K562 (cell line): ENCODE measurements at places on chromosomes 1 and 21. TPM values are rescaled to one million over a fixed set of nuclear protein-coding genes. Genes with fewer than 3 reads are reported as not detected.
A peak's percentile ranks its signal among the peaks of the same experiment; 100 is the strongest.

The CDK18 gene
- 0.34 and 0.44 TPM in 2 replicates for total RNA-seq

The ELF3 gene
- total RNA-seq: 0.63 and 1.2 TPM in 2 replicates

The OR2T33 gene
- 0.27 TPM in 1 of 2 replicates, not detected in the other for total RNA-seq

The APCS gene
- total RNA-seq: 0.29 and 0.34 TPM in 2 replicates

The CD48 gene
- 0.42 and 0.65 TPM in 2 replicates for total RNA-seq

The FCRLB gene
- total RNA-seq: 2.4 and 3.1 TPM in 2 replicates

The PTGS2 gene
- not detected in 2 replicates for total RNA-seq

The HHIPL2 gene
- 0.22 and 0.40 TPM in 2 replicates for total RNA-seq

The MRPL37 gene
- total RNA-seq: 226 and 236 TPM in 2 replicates

The COL11A1 gene
- 0.07 and 0.09 TPM in 2 replicates for total RNA-seq

The KCNK1 gene
- 9.4 and 9.8 TPM in 2 replicates for total RNA-seq

The RPL22 gene
- 578 and 629 TPM in 2 replicates for total RNA-seq

DNA sequence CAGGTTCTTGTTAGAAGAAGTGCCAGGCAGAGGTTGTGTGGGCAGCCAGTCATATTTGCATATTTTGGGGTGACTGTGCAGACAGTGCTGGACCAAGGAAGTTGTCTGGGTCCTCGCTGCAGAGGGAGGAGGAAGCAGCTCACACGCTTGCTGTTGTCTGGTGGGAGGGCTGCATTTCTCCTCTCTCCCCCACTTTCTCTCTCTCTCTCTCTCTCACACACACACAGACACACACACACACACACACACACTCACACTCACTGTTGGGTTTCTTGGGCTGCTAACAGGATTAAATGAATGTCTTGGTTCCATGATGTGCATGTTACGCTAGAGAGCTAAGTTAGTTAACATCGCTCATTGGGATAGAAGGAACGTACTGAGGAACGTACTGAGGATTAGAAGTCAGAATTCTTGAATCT, 72.9 kb downstream of the AGPAT3 start:
- DNase-seq: no peak

- DNase-seq: no peak
These were observed 281.1 kb upstream of the DUSP10 start for GRCh38 chr1:222023025-222023424.

- no peak for DNase-seq
These were observed 15.0 kb upstream of the S100B start for GRCh38 chr21:46619846-46620245.

GRCh38 chr1:199298825-199299224, 660.0 kb downstream of the PTPRC start:
- DNase-seq: no peak

DNA sequence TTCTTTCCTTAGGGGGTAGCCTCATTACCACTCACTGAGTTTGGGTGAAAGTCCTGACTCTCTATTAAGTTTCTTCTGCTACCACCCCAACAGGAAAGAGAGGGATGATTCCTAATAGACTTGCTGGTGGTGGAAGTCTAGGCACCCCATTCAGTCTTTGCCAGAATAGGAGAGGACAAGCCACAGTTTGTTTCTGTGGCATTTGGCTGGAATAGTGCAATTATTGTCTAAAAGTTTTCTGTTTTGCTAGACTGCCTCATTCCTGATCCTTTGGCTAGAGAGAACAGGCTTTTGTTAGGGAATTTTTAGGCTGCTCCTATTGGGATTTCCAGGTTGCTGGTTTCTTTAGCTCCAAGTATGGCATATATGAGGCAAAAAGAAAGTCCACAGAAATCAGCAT, 9.9 kb upstream of the HJV start:
- DNase-seq: no peak

DNA sequence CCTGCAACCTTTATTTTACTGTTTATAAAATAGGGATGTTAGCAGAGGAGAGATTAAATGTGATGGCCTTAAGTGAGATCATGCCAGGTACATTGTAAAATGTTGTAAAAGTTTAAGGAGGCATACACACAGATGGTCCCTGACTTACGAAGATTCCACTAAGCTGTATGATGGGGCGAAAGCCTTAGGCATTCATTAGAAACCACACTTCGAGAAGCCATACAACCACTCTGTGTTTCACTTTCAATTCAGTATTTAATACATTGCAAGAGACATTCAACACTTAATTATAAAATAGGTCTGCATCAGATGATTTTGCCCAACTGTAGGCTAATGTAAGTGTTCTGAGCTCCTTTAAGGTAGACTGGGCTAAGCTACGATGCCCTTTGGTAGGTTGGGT, 3.7 kb downstream of the SMPDL3B start:
- DNase-seq: no peak

- DNase-seq: no peak
These were observed 959 bp downstream of the AKR7A3 start for GRCh38 chr1:19287436-19288185.

DNA sequence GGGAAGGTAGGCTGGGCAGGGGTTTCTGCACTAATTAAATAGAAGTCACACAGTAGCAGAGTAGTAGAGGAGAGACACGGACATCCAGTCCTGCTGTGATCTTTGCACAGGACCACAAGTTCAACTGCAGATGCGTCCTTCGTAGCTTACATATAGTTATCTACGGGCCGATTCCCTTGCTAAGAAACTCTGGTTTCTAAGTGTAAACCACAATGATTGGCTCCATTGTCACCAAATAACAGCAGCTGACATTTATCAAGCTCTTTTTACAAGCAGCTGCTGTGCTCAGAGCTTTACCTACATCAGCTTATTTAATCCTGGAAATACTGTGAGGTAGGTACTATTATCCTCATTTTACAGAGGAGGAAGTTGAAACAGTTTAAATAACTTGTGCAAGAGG, 3.1 kb downstream of the SLC45A3 start:
- no peak for DNase-seq

- no peak for DNase-seq
These were observed 12.7 kb downstream of the PRRX1 start for GRCh38 chr1:170676628-170677027.

DNA sequence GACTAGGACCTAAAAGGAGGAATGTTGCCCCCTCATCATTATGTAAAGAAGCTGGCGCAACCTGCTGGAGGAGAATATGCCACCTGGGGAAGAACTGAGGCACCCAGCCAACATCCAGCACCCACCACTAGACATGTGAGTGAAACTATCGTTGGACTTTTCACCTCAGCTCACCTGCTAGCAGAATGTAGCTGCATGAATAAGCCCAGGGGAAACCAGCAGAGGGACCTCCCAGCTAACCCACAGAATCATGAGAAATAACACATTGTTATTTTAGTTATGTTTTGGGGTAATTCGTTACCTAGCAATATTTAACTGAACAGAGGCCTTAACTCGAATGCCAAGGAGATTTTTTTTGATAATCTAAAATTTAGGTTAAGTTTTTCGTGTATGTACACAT, 542.5 kb upstream of the DAB1 start:
- DNase-seq: no peak

DNA sequence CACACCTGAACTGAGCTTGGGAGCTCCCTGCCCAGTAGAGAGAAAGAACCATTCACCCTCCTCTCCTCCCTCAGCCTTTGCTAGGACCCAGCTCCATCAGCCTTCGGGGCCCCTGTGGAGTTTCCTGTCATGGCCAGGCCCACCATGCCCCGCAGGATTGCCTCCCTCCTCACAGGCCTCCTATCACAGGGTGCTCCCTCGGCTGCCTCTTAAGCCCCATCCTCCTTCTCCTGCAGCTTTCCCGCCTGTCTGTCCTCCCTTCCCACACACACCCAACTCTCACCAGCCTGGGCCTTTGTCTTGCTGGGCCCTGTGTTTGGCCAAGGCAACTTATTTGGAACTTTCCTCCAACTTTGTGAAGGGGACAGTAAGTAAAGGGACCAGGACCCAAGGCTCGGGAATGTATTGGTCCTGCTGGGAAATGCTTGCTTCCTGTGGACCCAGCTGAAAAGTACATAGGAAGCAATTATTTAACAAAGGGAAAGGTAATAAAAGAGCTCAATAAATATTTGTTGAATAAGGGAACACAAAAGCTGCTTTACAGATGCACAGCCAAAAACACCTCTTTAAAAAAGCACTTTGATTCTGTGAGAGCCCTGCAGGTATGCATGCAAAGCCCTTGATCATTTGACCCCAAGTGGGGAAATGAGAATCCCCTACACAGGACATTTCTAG, 31.6 kb upstream of the TENT5C start:
- DNase-seq: no peak

DNA sequence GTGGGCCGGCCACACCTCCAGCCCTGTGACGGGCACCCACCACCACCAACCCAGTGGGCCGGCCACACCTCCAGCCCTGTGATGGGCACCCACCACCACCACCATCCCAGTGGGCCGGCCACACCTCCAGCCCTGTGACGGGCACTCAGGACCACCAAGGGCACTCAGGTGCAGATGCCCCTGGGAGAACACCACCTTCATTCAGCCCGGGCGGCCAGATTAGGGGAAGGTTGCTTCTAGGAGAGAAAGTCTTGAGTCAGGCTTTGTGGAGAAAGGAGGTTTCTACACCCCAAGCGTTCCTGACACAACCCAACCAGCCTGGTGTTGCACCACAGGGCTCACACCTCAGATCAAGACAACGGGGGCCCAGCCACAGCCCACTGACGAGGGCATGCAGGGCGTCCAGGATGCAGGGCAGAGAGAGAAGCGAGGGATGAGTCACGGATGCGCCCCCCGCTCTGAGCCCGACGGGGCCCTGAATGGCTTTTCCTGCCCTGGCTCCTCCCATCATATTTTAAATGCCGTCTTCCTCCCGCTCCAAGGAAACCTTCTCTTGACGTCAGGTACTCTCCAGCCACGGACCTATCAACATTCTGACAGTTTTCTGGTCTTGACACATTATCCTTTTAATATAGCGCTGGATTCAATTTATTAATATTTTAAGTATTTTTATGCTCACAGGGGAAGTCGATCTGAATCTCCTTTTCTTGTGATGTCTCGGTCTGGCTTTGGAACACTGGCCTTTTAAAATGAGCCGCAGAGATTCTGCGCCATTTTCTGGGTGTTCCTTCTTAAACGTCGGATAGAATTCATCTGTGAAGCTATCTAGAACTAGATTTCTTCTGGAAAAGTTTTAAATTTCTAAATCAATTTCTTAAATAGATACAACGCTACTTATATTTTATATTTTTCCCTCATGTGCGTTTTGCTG, 631 bp upstream of the SPATC1L start:
- DNase-seq: peak; percentile 86

GRCh38 chr21:14554948-14555347, 8.8 kb upstream of the SAMSN1 start:
- DNase-seq: no peak

GRCh38 chr1:187076922-187077321, 248.2 kb downstream of the PLA2G4A start:
- DNase-seq: no peak
